ENCODE measurements at places on chromosomes 1 and 21.

DNA sequence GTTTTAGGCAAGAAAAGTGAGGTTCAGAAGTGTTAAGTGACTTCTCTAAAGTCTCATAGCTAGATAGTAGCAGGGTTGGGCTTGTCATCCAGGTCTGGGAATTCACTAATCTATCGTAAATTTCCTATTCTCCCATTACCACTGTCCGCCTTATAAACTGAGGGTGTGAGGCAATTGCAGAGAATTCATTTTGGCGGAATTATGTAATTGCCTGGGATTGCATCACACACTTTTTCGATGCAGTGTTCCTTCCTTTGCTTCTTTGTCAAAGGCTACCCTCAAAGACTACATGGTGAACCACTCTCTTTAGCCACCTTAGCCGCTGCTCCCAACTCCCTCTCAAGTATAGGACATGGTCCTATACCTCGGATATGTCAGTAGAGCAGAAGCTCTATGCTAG lies 19.1 kb downstream of the SELP start:
- no peak for DNase-seq

DNA sequence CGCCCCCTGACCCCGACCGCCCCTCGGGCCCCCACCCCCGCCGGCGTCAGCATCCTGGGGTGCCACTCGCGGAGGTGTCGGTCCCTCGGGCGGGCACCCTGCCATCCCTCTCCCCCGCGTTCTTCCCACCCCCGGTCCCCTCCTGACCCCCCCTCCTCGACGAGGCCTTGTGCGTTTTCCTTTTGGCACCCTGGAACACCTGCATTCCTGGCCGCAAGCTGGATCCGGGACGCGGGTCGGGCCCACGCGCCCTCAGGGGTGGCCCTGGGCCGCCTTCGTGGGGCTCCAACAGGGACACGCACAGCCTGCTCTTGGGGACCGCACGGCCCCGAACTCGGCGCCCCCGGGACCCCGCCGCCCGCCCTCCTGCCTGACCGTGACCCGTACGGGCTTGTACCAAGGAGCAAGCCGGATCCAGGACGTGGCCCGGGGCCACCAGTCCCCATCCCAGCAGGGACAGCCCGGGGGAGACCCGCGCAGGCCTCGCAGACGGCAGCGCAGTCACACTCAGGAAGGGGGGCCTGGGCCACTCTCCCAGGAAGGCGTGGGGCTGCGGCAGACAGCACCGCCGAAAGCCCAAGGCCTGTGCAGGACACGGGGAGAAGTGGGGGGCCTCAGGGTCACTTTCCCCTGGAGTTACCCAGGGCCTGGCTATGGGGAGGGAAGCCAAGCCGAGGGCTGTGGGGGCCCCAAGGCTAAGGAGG lies 579 bp upstream of the SLC19A1 start:
- no peak for DNase-seq

GRCh38 chr21:42031816-42032215 lies 21.7 kb upstream of the ZBTB21 start:
- DNase-seq: no peak

GRCh38 chr1:179968994-179969919 lies 14.6 kb downstream of the CEP350 start:
- no peak for DNase-seq

GRCh38 chr1:182601416-182601786 lies 2.8 kb downstream of the RGS16 start:
- no peak for DNase-seq

DNA sequence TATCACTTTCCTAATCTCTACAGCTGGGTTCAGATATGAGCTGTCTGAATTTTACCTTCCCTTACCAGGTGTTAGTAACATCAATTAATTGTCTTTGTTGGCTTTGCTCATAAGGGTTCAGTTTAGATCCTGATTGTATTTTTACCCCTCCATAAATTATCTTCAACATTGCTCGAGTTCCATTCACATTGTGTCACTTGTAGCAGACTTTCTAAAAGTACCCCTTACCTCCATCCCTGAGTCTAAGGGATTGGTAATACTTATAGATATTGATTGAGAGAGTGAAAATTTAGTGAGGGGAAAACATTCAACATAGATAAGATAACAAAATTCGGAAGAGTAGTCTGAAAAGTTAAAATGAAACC lies 7.3 kb downstream of the RASAL2 start:
- DNase-seq: no peak

DNA sequence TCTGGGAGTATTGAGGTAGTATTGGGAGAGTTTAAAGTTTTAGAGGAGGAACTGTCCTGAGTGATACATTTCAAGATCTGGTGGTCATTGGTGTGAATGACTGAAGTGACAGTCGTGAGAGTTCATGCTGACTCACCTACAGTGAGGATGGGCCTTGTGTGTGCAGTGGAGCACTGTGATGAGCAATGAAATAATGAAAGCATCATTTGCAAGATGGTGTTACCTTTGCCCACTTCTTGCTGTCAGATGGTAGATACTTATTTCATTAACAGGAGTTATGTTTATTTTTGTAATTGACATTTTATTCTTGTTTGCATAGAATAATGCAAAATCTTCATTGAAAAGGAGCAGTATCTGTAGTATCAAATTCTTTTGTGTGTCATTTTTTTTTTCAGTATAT lies 29.0 kb downstream of the POU2F1 start:
- DNase-seq: no peak

DNA sequence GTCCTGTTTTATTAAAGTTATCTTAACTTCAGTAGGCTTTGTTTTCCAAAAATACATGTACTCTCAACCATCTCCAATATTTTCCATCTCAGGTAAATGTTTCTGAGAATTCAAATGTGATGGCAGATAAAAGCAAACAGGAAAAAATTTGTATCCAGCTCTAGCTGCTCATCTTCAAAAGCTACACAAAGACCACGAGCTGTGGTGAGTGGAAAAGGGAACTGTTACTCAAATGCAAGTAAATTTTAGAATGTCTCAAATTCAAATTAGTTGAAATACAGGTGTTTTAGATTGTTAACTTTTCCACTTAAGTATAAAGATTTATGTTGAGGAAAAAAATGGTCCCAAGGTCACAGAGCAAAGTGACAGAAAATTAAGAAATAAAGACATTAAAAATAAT lies 216.0 kb downstream of the SLC45A1 start:
- DNase-seq: no peak

DNA sequence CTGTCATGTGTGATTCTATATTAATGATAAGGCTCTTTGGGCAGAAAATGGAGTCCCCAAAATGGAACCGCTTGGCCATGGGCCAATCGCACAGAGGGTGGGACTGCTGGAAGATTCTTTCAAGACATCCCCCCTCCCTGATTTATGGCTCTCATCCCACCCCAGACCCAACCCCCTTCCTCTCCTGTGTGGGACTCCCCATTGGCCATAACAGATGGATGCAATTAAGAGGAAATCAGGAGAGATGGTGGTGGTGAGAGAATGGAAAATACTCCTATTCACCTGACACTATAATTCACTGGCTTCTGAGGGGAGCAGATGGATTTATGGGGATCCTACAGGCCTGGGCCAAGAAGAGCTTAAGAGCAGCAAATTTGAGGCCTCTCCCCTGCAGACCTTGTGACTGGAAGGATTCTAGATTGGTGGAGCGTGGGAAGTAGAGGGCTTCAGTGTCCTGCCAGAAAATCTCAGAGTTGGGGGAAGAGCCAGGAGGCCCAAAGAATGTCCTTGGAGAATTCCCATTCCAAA lies 1.7 kb downstream of the IGFN1 start:
- peak; percentile 31 for DNase-seq

DNA sequence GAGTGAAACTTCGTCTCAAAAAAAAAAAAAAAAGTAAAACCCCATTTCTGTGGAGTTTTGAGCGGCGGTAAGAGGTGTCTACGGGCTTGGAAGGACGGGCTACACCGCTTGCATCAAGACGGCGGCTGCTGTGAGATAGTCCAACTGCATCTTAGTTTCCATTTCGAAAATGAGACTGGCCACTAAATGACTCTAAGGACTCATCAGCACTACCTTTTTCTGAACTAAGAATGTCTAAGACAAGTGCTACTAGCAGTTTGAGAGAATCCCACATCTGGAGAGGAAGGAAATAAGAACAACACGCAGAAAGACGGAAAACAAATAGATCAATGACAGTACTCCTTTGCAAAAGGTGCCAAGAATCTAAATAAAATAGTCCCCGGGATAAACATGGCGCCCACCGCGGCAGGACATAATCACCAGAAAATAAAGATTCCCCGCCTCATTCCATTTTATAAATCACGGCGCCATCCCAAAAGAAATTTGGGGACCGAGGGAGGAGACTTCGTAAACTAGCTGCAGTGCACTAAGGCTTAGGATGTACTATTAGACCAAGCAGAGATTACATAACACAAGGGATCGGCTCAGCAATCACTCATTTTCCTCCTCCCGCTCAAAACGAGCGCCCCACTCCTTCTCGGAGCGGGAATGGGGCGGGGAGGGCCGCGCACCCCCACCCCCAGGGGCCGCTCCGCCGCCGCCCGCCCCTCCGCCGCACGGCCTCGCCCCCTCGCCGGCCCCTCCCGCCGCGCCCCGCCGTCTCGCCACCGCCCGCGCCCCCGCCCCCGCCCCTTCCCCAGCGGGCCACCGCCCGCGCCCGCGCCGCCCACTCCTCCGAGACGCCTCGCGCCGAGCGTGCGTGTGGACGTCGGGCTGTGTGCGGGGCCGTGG lies 1.1 kb downstream of the POGZ start:
- peak; percentile 75 for DNase-seq

- no peak for DNase-seq
Measured at GRCh38 chr1:101382135-101382534, 145.3 kb downstream of the S1PR1 start.

DNA sequence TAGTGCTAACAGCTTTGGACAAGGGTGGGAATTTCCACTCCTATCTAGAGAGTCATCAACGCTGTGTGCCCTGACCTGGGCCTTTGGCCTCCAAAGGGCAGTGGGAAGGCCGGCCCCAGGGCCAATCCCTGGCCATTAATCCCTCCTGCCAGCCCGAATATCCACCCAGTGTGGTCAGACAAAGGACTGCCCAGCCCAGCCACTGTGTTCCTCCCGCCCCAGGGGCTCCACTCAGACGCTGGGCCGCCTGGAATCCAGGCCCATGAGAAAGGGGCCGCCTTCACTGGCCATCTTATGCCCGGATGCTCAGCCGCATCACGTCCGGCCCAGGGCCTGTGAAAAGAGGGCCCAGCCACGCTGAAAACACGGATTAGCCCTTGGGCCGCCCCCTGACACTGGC lies 3.6 kb upstream of the FOXE3 start:
- no peak for DNase-seq

- DNase-seq: peak; percentile 67
Measured at GRCh38 chr1:244022311-244022710, 28.8 kb upstream of the ZBTB18 start.

- no peak for DNase-seq
Measured at GRCh38 chr21:34771512-34772028, 102.8 kb downstream of the CLIC6 start.

GRCh38 chr1:156152628-156153027 lies 757 bp upstream of the SEMA4A start:
- no peak for DNase-seq

DNA sequence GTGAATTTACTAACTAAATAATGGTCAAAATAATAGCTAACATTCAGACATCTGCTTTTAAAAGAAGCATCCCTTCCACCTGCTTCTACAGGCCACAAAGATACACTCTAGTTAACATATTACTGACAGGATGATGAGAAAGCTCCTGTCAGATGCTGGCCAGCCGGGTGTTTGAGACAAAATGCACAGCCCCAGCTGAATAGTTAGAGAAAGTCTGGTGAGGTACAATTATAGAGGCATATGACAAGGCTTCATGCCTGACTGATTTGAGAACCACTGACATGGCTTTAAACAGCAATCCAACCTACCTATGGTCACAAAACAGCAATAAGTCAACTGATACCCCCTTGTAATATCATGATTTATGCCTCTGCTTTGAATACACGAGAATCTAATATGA lies 137.0 kb downstream of the DENND1B start:
- no peak for DNase-seq

GRCh38 chr21:46180079-46180722 lies 4.1 kb downstream of the SPATC1L start:
- no peak for DNase-seq

DNA sequence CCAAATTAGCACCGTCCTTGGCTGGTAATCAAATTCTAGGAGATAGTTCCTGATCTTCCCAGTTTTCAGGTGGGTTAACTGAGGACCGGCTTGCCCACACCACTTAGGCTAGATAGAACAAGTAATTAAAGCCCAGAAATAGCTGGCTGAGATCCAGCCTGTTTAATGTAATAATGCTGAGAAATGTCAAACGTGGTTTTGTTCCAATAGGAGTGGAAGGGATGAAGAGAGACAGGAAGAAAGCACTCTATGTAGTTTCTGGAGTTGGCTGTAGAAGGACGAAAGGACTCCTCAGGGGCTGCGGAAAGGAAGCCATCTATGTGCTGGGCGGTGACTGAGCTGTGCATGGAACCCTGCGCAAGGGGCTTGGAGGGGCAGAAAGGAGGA lies 18.6 kb downstream of the NAV1 start:
- DNase-seq: no peak

DNA sequence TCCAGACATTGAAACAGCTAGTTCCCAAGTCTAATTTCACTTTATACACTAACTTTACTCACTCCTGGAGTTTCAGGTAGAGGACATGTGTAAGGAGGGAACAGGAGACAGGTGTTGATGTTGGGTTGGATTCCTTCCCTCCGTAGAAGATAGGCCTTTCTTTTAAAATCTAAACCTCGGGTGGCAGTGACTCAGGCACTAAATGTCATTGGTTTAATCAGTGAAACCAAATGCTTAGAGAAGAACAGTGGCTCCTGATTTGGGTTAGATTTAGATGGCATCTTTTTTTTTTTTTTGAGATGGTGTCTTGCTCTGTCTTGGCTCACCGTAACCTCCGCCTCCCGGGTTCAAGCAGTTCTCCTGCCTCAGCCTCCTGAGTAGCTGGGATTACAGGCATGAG lies 7.2 kb downstream of the CAP1 start:
- no peak for DNase-seq

- no peak for DNase-seq
Measured at GRCh38 chr1:12098786-12099185, 35.7 kb downstream of the TNFRSF8 start.

DNA sequence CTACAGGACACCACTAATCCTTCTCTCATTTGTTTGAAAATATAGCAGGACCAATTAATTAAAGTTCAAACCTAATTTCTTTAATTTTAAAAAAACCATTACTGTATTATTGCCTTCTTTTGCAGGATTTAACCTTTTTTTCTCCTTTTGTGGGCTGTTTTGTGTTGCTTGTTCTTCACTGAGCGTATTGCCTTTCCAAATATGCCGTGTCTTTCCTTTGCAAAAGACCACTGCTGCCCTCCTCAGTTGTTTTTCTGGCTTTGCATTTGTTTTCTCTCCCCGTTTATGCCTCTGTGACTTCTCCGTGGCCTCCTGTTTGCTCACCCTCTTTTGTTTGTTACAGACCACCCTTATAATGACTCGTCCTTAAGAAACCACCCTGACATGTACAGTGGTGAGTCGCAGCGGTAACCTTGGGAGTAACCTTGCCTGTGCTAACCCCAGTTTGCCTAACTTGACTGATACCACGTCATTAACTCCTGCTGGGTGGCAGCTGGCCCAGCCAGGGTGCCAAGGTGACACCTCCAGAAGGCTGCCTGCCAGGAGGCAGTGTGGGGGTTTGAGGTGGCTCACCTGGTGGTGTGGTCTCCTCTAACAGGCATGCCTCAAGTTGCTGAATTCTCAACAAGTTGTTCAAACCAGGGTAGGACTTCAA lies 81.1 kb upstream of the CNTN2 start:
- DNase-seq: no peak
